HFF-Myc (cell line): ENCODE measurements at places on chromosomes 2 and 18.

GRCh38 chr2:70204452-70204851 is 13.6 kb upstream of the C2orf42 start:
- DNase-seq: no peak

GRCh38 chr18:48027401-48027963 is 97.0 kb upstream of the SMAD2 start:
- no peak for DNase-seq

GRCh38 chr2:46030330-46030729 is 266.9 kb upstream of the EPAS1 start:
- no peak for DNase-seq

DNA sequence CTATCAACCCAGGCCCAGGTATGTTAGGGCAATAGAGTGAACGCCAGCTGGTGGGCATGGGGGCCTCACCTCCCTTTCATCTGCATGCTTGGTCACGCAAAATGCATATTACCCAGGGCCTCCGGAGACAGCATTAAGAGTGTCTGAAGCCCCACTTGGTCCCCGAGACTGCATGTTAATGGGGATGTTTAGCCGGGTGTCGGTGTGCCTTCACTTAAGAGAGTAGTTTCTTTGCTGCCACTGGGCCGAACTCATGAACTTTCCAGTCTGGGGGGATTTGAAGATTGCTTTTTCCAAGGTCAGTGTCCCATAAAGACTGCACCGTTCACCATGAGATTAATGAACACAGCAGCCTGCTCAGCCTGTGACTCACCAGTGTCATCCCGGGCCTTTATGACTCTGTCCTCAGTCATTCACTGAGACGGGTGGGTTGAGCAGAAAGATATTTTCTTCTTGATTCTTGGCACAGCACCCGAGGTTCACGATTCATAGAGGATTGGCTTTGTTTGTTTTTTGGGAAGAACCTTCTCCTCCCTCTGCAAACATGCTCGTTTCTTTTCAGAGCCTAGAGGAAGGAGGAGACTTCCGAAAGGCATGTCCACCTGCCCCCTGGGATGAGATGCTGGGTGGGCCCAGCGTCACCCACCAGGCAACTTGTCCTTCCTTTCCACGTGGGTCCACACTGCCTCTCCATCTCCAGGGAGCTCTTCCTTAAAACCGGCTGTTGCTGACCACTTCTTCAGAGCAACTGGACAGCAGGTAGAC is 199.1 kb downstream of the GLI2 start:
- no peak for DNase-seq

DNA sequence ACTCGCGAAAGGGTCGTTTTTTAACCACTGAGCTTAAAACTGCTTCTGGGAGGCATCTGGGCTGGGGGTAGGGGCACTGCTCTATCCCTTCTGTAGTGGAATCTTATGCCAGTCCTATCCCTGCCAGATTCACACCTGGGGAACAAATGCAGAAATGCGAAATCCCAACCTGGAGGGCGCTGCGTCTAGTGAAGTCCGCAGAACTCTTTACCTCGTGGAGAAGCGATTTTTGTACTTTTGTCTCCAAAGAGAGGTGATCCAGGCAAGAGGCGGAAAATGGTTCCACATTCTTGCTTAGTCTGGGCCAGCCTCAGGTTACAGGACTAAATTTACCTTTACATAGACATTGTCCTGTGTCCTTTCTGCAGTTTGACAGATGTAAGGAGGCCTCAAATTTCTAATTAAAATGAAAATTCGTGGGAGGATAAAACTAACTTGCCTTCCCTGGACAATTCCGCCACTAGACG is 10.4 kb downstream of the TBR1 start:
- no peak for DNase-seq

- no peak for DNase-seq
Observed at GRCh38 chr2:174158003-174158402, 90.3 kb downstream of the OLA1 start.
